ENCODE measurements at places on chromosomes 6 and 20. TPM values are rescaled to one million over a fixed set of nuclear protein-coding genes. Genes with fewer than 3 reads are reported as not detected.

RSPH3 gene
- polyA plus RNA-seq, result 2.1 TPM

LGSN gene
- not detected for polyA plus RNA-seq

GRCh38 chr6:31063906-31064435 lies 48.4 kb downstream of the C6orf15 start:
- peak; percentile 2 for DNase-seq

TRIM38 gene
- polyA plus RNA-seq, result 2.9 TPM

- DNase-seq, result no peak
Observed at GRCh38 chr20:1734269-1734858, 76.8 kb upstream of the SIRPG start.

RBM39 gene
- 109 TPM for polyA plus RNA-seq

DNA sequence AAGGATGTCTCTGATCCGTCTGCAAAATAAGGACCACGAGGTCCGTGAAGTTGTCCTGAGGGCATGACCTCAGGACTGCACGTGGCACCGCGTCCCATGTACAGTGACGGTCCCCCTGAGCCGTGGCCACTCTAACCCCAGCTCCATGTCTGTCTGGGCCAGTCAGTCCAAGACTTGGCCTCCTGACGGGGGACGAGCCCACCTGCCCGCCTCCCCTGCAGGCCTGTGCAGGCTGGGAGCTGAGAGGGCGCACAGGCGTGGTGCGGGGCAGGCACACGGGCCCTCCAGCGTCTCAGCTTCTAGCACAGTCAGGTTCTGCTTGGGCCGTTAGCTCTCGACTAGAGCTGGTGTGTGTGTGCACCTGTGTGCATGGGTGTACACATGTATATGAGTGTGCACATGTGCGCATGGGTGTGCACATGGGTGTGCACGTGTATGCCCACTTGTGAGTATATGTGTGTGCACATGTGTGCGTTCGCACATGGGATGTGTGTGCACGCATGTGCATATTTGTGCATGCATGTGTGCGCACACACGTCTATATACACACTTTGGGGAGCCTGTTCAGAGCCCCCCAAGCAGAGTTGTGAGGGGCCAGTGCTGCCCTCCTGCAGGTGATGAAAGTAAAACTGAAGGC lies 307.0 kb downstream of the TAF4 start:
- DNase-seq, result no peak

OPRM1 gene
- not detected for polyA plus RNA-seq

SRSF12 gene
- polyA plus RNA-seq, result 0.30 TPM

All from foreskin keratinocyte (primary cell).